ENCODE measurements at places on chromosomes 4 and X.

- no peak for DNase-seq
Measured at GRCh38 chr4:67152976-67153375, 392.3 kb downstream of the CENPC start.

GRCh38 chr4:2935762-2936743 is 27.2 kb downstream of the NOP14 start:
- DNase-seq: no peak

DNA sequence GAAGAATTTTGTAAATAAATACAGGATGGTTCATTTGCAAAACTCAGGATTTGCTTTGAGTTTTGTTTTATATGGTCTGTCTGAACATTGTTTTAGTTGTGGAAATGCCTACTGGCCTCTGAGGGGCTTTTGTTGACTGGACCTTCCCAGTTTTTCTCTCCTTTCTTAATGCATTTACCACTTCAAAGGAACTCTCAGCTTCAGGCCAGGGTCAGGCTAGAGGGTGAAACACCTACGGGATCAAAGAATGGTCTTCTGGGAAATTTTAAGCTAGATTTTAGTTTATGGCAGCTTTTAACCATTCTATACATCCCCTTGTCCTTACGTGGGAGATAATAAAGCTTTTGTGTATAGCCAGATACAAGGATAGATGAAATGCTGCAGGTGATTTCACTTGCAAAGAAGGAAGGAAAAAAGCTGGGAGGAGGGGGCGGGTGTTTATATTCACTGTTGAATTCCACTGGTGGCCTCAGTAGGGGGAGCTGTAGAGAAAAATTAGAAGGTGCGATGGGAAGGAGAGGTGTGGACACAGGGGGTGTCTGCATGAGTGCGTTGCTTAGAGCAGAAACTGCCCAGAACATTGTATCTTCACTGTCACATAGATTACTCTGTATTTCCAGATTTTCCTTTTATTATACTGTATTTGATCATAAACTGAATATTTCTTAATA is 151.8 kb downstream of the TSPAN5 start:
- no peak for DNase-seq

- no peak for DNase-seq
Measured at GRCh38 chr4:51870441-51871188, 27.7 kb downstream of the DCUN1D4 start.

DNA sequence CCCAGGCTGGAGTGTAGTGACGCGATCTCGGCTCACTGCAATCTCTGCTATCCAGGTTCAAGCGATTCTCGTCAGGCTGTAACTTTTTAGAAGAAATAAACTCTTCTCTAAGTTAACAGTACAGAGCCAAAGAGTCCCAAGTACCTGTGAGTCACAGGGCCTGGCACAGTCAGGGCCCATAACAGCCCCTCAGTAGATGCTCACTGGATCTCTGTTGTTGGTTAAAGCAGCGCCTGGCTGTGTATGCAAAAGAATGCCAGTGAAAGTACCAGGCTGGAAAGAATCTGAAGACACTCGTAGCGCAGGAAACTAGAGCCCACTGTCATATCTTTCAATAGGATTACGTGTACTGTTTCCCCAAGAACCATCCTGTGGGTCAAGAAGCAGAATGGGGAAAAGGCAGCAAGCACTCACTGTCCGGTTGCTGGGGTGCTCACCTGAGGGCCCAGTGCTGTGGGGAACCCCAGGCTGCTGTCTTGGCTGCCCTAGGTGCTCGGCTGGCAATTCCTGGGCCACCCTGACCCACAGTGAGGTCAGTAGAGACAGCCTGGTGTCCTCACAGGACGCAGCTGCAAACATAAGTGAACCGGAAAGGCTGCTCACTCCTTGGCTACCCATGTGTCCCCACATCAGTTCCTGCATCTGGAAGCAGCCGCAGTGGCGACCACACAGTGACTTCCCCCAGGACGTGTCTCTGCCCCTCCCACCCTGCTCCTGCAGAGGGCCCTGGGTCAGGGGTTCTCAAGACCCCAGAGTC is 3.1 kb upstream of the SLBP start:
- DNase-seq: no peak

DNA sequence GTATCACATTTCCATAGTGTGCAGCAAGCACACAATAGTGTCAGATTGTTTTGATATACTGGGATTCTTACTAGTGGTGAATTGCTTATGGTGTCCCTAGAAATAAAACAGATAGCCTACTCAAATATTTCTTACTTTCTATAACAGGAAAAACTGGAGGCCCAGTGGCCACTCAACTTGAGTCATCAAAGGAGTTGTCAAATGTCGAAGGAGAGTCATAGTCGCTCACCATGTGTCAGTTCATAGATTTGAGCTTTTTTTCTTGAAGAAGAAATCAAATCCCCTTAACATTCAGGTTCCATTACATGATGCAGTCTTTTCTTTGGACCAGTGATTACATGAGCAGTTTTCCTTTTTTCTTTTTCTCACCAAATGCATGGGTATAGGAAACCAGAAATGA is 1271.0 kb downstream of the RAPGEF2 start:
- DNase-seq: no peak

- no peak for DNase-seq
Measured at GRCh38 chr4:157314906-157315305, 94.4 kb downstream of the GRIA2 start.

DNA sequence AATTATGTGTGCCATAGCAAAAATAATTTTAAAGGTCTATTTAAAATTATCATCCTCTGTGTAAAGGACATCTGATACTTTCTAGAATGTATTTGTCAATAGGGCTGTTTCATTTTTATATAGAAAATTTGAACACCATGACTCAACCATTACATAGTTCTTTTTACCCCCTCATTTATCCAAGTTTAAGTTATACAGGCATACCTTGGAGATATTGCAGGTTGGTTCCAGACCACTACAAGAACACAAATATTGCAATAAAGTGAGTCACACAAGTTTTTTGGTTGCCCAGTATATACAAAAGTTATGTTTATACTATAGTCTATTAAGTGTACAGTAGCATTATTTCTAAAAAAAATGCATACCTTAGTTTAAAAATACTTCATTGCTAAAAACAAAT is 130.4 kb downstream of the MSL3 start:
- DNase-seq: no peak

- DNase-seq: no peak
Measured at GRCh38 chrX:68647156-68647957, at the start of gene STARD8. TSS of gene STARD8 (plus strand) at chrX:68647666. CDS start at chrX:68647883, 217 bp downstream.

- DNase-seq: no peak
Measured at GRCh38 chrX:107506596-107507031, 57.2 kb downstream of the FRMPD3 start.

- DNase-seq: no peak
Measured at GRCh38 chr4:124209626-124210025, 502.9 kb downstream of the ANKRD50 start.

DNA sequence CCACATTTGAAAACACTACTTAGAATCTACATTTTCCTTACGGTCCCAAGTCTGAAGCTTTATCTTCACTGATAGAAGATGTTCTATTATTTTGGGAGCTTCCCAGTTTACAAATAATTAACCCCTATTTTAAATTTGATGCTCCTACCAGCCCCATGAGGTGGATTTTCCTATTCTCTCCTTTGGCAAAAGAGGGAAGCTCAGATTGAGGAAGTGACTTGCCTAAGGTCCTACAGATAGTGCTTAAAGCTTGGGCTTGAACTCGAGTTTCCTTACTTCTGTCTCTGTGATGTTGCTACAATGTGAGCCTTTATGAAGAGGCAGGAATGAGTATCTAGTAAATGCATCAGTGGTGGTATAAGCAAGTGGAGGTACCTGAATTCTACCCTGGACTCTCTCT is 27.5 kb downstream of the HEPH start:
- no peak for DNase-seq
